ENCODE measurements at places on chromosomes 6 and 20.
A peak's percentile ranks its signal among the peaks of the same experiment; 100 is the strongest.

- no peak for DNase-seq
Measured at GRCh38 chr6:34355889-34356288, 36.6 kb downstream of the NUDT3 start.

GRCh38 chr20:10427060-10427692 is 6.8 kb downstream of the MKKS start:
- DNase-seq: peak; percentile 16

DNA sequence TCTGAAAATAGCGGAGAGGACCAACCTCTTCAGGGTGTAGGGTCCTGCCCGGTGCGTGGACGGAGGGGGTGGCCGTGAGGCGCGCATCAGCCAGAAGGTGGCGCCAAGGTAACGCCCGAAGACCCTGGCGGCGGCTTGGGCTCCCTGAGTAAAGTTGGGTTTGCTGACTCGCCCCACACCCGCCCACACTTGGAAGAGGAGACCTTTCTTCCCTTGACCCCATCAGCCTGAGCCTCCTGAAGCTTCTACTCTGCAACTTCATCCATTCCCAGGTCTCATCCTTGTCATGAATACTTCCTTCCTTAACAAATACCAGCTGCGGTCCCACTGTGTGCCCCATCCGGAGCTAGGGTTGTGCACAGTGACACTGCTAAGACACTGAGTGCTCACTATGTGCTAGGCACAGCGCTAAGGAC is 14.6 kb downstream of the CD40 start:
- DNase-seq: peak; percentile 49

GRCh38 chr20:62642051-62642665 is at the start of gene SLCO4A1:
SLCO4A1 (plus strand) TSS chr20:62642503; CDS start chr20:62656455, 13,952 bp downstream.
- DNase-seq: peak; percentile 82

DNA sequence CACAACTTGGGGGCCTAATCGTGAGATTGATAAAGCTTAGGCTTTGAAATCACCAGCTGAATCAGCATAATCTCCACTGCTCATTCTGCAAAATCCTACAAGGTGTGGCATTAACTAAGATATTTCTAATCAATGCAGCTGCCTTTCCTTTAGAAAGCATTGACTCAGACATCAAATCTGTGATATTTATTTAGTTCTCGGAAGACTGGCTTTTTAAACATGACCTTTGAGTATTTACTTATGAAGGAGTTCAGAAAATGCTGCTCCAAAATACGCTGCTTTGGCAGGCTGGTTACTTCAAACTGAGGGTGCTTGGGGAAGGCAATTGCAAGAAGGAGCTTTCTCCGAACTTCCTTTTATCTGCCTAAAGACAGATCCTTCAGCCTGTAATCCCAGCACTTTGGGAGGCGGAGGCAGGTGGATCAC is 23.7 kb upstream of the FUCA2 start:
- no peak for DNase-seq

GRCh38 chr6:122495612-122496011 is 24.0 kb upstream of the SERINC1 start:
- DNase-seq: no peak

DNA sequence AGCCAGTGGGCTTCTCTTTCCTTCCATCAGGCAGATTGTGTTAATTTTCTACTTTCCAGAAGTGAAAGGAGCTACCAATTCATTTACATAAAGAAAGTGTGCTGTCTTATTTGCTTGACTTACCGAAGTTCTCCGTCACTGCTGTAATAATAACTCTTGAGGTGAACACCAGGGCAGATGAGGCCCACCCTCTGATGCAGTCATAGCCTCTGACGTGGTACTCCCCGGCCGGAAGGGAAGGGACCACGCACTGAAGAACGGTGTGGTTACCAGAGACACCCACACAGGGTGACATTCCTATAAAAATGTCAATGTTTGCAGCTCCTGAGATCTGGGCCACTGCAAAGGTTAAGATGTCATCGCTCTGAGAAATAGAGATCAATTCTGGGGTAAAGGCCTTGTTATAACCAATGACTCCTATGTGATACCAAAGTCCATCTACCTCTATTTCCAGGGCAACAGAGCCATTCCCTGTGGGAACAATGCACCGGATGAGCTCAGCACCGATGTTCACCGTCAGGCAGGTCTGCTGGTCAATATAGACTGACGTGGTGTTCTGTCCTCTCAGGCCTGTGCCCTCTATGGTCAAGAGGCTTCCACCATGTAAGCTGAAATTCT is 62.9 kb downstream of the PKHD1 start:
- no peak for DNase-seq

DNA sequence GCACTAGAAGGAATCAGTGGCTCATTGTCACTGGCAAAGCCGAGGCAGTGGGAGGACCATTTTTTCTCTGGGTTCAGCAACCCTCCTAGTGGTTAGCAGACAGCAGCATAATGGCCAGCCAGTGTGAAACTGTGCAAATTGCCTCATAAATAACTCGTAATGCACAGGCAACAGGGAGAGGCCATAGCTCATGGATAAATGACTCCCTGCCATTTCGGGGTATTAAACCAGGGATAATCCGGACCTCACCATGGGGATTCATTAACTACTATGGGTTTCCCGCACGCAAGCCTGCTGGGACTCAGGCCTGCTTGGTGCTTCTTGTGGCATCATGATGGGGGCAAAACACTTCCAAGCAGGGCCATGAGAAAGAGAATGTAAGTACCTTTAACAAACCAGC is 158.2 kb upstream of the CHD6 start:
- no peak for DNase-seq

DNA sequence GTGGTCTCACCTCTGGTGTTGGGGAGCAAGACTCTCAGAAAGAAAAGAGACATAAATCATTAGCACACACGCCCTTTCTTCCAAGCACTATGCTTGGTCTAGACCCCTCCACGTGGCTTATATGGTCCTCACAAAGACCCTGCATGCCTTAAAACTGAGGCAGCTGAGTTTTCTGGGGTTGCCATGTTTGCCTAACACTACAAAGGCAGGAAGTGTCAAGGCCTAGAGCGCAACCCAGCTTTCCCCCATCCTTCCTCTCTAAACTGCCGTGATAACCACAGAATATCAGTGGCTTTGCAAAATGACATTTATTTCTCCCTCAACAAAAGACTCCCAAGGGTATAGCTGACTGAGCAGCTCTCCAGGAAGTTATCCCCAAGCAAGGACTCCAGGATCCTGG is 146.5 kb upstream of the TOP1 start:
- DNase-seq: no peak

DNA sequence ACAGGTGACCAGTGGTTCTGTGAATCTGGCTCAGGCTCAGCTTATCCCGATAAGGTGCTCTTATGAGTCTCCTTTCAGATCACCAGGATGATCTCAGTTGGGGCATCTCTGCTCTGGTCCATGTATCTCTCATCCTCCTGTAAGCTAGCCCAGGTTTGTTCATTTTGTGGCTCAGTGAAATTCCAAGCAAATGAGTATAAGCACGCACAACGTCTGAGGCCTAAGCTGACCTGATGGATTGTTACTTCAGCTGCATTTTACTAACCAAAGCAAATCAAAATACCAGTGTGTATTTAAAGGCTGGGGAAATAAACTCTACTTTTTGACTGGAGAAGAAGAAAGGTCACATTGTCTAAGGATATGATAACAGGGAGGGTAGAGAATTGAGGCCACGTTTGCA is 551.0 kb upstream of the BTBD3 start:
- DNase-seq: no peak

- DNase-seq: no peak
Measured at GRCh38 chr20:40743141-40743775, 54.2 kb upstream of the MAFB start.

DNA sequence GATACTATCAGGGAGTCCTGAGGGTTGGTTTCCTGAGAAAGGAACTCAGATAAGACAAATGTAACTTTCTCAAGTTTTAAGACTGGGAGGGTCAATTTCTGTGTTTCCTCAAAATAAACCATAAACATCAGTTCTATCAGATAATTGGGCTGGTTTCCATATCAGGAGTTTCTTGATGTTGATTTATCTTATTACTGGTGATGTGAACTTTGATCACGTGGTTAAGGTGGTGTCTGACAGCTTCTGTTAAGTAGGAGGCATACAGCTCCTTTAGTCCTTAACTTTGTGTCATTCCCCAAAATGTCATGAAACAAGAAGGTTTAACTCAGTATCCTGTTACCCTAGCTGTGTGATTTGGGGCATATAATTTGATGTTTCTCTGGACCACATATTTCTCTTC is 145.2 kb downstream of the ZNF217 start:
- DNase-seq: no peak

DNA sequence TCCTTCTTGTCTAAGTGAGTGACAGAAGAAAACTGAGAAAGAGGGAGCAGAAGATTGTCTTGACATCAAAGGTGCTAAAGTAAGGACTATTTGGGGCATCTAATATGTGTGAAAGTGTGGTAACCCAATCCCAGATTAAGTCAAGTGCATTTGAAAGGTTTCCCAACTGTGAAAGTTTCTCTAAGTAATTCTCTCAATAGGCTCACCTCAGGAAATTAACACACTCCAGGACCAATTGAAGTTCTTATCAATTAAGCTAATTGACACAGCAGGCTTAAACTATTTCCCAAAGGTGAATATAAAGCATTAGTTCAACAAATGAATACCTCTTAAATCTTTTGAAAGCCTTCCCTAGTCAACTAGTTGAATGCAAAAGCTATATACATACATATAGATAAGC is 212.8 kb upstream of the FUT9 start:
- no peak for DNase-seq
